ENCODE measurements at places on chromosomes 16 and 17.
A peak's percentile ranks its signal among the peaks of the same experiment; 100 is the strongest.

DNA sequence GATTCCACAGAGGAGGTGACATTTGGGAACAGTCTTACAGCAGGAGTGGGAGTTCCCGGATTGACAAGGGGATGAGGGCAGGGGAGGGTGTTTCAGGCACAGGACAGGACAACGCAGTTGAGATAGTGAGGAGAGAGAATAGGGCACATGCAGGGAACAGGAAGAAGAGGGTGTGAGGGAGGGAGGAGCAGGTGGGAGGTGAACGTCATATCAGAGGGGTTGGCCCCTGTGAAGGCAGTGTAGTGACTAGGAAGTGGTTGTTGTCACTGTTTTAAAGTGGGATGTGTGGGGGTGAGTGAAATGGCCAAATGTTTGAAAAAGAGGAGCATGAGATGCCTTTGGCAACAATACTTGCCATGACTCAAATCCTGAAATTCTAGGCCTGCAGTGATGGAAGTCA, 12.2 kb downstream of the PRKCB start:
- H3K4me1 ChIP-seq = peaks cover 63% of the 10 kb centered on the region
- peak overlapping the region; percentile 85 for H3K27ac ChIP-seq
- no peak overlapping the region for H3K4me3 ChIP-seq
- DNase-seq = peak; percentile 66
- no peaks in the 10 kb centered on the region for H3K27me3 ChIP-seq
- H3K36me3 ChIP-seq = peaks cover 75% of the 10 kb centered on the region

GRCh38 chr17:40672654-40673053, 7.7 kb upstream of the KRT222 start:
- no peaks in the 10 kb centered on the region for H3K36me3 ChIP-seq
- DNase-seq = no peak
- no peaks in the 10 kb centered on the region for H3K4me1 ChIP-seq
- H3K27me3 ChIP-seq = peaks cover 44% of the 10 kb centered on the region
- H3K4me3 ChIP-seq = no peak overlapping the region

- peaks cover 30% of the 10 kb centered on the region for H3K36me3 ChIP-seq
- H3K4me3 ChIP-seq = peak overlapping the region; percentile 51
- DNase-seq = no peak
- H3K4me1 ChIP-seq = peaks cover 55% of the 10 kb centered on the region
Observed at GRCh38 chr17:46195939-46196716, 2.9 kb upstream of the KANSL1 start.

- peaks cover 70% of the 10 kb centered on the region for H3K4me1 ChIP-seq
- peaks cover 6% of the 10 kb centered on the region for H3K27me3 ChIP-seq
- H3K4me3 ChIP-seq = peak overlapping the region; percentile 98
- H3K27ac ChIP-seq = peak overlapping the region; percentile 100
- peak; percentile 77 for DNase-seq
Observed at GRCh38 chr17:2398655-2399571, 1.9 kb downstream of the MNT start.

DNA sequence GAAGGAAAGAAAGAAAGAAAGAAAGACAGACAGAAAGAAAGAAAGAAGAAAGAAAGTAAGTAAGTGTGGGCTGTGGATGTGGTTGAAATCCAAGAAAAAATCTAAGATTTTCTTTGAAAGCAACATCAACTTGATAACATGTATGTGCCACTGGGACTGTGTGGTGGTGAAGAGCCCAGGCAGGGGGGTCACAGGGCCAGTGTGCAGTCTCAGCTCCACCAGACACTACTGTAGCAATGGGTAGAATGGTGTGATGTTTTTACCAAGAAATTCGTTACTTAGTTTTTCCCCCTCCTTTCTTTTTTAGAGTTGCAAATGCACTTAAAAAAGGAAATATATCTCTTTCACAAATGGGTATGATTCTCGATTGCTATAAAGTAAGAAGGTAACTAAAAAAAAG, 71.9 kb upstream of the CNEP1R1 start:
- DNase-seq = no peak
- no peaks in the 10 kb centered on the region for H3K4me1 ChIP-seq
- H3K27me3 ChIP-seq = peaks cover 37% of the 10 kb centered on the region
- H3K4me3 ChIP-seq = no peak overlapping the region
- H3K27ac ChIP-seq = no peak overlapping the region

DNA sequence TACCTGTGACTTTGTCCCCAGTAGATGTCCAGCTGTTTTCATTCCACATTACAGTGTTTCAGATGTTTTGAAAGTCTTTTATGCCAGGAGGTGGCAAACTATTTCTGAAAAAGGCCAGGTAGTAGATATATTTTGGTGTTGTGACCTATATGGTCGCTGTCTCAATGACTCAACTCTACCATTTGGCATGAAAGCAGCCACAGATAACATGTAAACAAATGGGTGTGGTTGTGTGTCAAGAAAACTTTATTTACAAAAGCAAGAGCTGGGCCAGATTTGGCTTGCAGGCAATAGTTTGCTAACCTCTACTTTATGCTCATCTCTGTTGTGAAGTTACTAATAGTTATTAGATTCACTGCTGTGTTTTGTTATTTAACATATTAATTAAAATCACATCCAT, 728.7 kb upstream of the EEF2KMT start:
- no peaks in the 10 kb centered on the region for H3K4me1 ChIP-seq
- H3K27me3 ChIP-seq = no peaks in the 10 kb centered on the region
- no peaks in the 10 kb centered on the region for H3K36me3 ChIP-seq
- DNase-seq = no peak

DNA sequence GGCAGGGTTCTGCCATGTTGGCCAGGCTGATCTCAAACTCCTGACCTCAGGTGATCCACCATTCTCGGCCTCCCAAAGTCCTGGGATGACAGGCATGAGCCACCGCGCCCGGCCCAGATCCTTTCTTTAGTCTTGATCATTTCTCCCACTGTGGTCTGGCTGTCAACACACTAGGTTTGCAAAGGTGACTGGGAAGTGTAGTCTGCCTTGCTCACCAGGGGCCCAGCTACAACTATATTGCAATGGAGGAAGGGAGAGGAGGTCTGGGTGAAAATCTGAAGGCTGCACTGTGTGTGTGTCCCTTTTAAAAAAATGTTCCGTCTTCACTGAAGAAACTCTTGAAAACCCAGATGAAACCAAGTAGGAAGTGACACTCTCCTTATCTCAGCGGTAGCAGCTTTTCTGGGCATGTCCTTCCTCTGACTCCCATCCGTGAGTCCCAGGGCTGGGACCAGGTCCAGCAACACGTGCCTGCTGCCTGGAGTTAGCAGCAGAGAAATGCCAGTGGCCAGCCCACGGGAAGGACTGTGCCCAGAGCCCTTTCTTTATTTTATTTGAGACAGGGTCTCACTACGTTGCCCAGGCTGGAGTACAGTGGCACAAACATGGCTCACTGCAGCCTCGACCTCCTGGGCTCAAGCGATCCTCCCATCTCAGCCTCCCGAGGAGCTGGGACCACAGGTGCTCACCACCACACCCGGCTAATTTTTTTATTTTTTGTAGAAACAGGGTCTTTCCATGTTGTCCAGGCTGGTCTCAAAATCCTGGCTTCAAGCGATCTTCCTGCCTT, 17.8 kb upstream of the KIF19 start:
- H3K4me3 ChIP-seq = no peak overlapping the region
- DNase-seq = no peak
- peaks cover 16% of the 10 kb centered on the region for H3K4me1 ChIP-seq
- H3K36me3 ChIP-seq = no peaks in the 10 kb centered on the region
- H3K27me3 ChIP-seq = peaks cover 55% of the 10 kb centered on the region

GRCh38 chr17:39669897-39670735, 1.9 kb downstream of the PNMT start:
- DNase-seq = no peak
- H3K27ac ChIP-seq = no peak overlapping the region
- H3K4me3 ChIP-seq = no peak overlapping the region
- peaks cover 15% of the 10 kb centered on the region for H3K4me1 ChIP-seq
- H3K27me3 ChIP-seq = peaks cover 87% of the 10 kb centered on the region

DNA sequence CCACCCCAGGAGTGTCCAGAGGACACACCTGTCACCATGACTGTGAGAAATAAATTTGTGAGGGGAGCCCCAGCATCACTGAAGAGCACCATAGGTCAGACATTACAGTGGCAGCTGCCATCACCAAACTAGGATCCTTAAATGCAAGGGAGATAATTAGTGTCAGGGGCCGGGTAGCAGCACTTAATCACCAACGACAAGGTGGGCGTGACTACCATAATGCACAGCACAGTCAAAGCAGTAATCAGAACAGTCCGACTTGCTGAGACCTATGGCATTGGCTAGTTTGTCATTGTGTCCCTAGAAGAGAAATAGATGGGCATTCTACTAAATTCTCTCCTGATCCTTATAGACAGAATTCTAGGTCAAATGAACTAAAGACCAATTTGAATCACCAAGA, 856.7 kb upstream of the GOT2 start:
- DNase-seq = no peak
- no peak overlapping the region for H3K4me3 ChIP-seq
- no peaks in the 10 kb centered on the region for H3K4me1 ChIP-seq
- no peaks in the 10 kb centered on the region for H3K27me3 ChIP-seq

All from activated naive CD4-positive, alpha-beta T cell treated with anti-CD3 and anti-CD28 coated beads, Interleukin-2, amount 10 ng/mL, durations not matched to agents 7 days and 5 days (primary cell).